ENCODE measurements at places on chromosomes 5 and 9.

DNA sequence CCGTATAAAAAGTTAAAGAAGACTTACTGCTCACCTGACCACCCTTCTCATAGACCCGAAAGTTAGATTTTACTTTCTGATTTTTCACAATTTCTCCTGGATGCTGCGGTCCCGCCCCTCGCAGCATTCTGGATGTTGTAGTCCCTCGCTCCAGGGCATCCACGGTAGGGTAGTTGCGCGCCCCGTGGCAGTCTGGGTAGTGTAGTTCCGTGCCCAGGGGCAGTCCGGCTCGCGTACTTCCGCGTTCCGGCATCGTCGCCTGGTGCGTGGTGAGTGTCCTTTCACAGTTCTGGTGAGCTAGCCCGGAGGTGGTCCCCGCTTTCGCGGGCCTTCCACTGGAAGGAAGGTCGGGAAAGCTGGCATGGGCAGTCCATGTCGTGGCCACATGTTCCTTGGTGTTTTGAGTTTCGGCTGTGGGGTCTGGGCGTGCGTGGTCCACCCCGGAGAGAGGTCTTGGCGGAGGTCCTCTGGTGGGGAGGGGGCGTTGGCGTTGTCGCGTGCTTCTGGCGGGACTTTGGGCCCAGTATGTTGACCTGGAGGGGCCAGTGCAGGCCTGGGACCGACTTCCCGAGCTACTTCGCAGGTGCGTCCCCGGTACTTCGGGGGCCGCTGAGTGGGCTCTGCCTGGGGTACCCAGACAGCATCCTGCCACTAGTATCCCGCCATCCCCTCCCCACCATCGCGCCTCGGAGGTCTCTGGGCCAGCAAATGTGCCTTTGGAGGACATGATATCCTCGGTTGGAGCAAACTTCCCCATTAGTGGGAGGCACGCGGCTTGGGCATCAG is at the start of gene ZNF169:
Gene ZNF169 (plus strand): TSS at position 222 of the 786 bp plus-strand sequence. CDS start 19,515 bp downstream, outside the sequence.
- DNase-seq: peak; percentile 59

- no peak for DNase-seq
These were observed 39.2 kb upstream of the MAN2A1 start for GRCh38 chr5:109650493-109650892.

GRCh38 chr5:179417016-179417415 is 71.8 kb upstream of the ADAMTS2 start:
- no peak for DNase-seq

DNA sequence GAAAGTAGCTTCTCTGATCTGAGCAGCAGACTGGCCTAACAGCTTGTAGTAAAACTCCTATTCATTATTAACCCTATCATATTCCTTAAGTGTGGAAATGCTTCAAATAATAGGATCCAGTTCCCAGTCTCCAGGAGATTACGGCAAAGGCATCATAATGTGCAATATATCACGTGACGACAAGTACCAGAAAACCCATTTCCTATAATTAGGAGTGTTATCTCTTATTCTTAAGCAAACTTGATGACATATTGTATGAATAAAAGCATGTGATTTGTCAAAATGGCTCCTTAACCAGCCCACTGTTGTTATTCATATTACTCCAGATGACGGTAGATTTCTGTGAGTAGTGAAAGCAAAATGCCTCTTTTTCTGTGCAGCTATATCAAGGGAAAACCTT is 2.9 kb downstream of the SV2C start:
- DNase-seq: peak; percentile 37

DNA sequence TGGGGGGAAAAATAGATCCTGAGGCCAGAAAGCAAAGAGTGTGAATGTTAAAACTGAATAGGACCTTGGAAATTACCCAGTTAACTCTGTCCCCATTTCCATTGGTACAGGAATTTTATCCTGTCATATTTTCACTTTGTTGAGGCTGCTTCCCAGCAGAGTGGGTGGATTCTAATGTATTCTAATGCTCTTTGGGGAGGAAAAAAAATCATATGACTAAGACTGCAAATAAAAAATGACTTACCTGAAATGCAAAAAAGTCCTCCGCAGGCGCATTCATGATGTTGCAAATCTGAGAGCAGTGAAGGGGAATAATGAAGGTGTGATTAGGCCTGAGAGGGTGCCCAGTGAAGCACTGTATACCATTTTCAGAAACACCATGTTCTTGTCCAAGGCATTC is 41.2 kb downstream of the PDE6A start:
- no peak for DNase-seq

- DNase-seq: no peak
These were observed 12.1 kb downstream of the PDCL start for GRCh38 chr9:122816163-122816867.

DNA sequence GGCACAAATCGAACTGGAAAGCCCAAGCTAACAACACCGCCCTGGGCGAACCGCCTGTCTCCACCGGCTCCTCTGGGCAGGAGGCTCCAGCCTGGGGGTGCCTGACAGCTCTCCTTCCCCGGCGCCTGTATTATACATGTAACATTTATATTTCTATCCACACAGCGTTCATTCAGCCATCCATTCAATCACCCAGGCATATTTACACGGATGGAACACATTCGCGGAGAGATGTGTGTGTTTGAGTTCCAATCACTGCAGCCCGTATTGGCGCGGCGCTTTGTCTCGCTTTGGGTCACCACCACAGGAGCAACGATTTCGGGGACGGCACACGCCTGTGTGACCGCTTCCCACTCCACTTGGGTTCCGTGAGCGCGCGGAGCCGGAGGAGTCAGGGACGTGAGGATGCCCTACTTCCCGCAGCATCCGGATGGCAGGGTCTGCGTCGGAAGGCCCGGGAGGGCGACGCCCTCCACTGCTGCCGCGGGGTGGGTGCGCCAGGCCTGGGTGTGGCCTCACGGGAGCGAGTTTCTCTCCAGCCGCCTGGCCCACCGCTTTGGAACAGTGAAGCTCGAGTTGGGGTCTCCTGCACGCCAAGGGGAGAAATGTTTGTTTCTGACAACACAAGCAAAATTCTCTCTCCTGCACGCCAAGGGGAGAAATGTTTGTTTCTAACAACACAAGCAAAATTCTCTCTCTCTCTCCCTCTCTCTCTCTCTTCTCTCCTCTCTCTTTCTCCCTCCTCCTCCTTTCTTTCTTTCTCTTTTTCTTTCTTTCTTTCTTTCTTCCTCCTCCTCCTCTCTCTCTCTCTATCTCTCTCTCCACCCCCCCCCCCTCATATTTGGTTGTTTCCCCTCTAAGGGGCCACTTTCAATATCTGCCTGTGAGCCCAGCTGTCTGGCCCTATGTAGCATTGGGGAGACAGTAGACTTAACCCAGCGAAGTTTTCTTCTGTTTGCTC is 1.1 kb upstream of the SV2C start:
- DNase-seq: peak; percentile 21

Measured in NCI-H524 (cell line).